Activated CD4-positive, alpha-beta T cell treated with anti-CD3 and anti-CD28 coated beads, Interleukin-2, Interleukin-6, amounts not matched to agents 100 ng/mL and 50 ng/mL, durations not matched to agents 16 hours and 8 hours (primary cell): ENCODE measurements at places on chromosomes 2 and 18.

- no peak for DNase-seq
Observed at GRCh38 chr2:237299906-237300305, 114.1 kb downstream of the COL6A3 start.

DNA sequence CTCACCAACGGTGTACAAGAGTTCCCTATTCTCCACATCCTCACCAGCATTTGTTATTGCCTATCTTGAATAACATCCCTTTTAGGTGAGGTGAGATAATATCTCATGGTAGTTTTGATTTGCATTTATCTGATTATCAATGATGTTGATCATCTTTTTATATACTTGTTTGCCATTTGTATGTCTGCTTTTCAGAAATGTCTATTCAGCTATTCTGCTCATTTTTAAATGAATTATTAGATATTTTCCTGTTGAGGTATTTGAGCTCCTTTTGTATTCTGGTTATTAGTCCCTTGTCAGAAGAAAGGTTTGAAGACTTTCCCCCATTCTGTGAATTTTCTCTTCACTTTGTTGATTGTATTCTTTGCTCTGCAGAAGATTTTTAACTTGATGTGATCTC is 695.5 kb upstream of the DDX18 start:
- DNase-seq, result no peak

GRCh38 chr2:30149513-30149912 is 2.7 kb downstream of the YPEL5 start:
- DNase-seq, result peak; percentile 10

GRCh38 chr2:24047703-24048033 is 477 bp upstream of the WDCP start:
- DNase-seq, result no peak

GRCh38 chr2:11687736-11688135 is 17.7 kb upstream of the NTSR2 start:
- no peak for DNase-seq

- DNase-seq, result no peak
Observed at GRCh38 chr2:240898731-240899467, 2.9 kb upstream of the MAB21L4 start.

GRCh38 chr2:8015848-8016600 is 665.8 kb upstream of the ID2 start:
- no peak for DNase-seq

- DNase-seq, result no peak
Observed at GRCh38 chr2:188293601-188294351, 2.1 kb downstream of the GULP1 start.

- no peak for DNase-seq
Observed at GRCh38 chr2:233602076-233602475, 15.4 kb upstream of the UGT1A8 start.

GRCh38 chr2:184814421-184814820 is 216.1 kb downstream of the ZNF804A start:
- DNase-seq, result no peak

GRCh38 chr18:69943021-69943420 is 4.7 kb downstream of the CD226 start:
- peak; percentile 17 for DNase-seq

DNA sequence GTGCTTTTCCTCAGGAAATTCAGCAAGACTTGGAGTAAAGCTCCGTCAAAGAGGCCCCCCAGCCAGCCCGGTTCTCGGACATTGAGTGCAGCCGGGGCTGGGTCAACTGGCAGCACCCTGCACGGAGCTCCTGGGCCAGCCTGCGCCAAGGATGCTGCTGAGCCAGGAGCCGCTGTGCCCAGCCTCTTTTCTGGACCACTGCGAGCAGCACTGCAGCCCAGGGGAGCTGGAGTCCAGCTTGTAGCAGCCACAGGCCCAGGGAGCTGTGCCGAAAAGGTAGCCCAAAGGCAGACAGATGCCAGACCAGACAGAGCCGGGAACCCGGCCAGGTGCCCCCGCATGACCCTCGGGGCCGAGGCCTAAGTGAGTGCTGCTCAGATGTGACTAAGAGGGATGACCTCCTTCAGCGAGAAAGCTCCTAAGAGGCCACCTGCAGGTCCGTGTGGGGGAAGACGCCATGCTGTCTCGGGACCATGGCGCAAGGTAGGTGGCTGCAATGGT is 7.3 kb downstream of the CLHC1 start:
- DNase-seq, result no peak

- no peak for DNase-seq
Observed at GRCh38 chr18:55927831-55928230, 339.8 kb upstream of the TCF4 start.

- no peak for DNase-seq
Observed at GRCh38 chr18:37577051-37577611, 11.5 kb upstream of the CELF4 start.

GRCh38 chr2:173077506-173078177 is 2.0 kb downstream of the MAP3K20 start:
- no peak for DNase-seq

GRCh38 chr18:59873641-59874040 is 26.2 kb upstream of the PMAIP1 start:
- no peak for DNase-seq

- DNase-seq, result no peak
Observed at GRCh38 chr2:41764919-41765318, 282.9 kb upstream of the PKDCC start.

DNA sequence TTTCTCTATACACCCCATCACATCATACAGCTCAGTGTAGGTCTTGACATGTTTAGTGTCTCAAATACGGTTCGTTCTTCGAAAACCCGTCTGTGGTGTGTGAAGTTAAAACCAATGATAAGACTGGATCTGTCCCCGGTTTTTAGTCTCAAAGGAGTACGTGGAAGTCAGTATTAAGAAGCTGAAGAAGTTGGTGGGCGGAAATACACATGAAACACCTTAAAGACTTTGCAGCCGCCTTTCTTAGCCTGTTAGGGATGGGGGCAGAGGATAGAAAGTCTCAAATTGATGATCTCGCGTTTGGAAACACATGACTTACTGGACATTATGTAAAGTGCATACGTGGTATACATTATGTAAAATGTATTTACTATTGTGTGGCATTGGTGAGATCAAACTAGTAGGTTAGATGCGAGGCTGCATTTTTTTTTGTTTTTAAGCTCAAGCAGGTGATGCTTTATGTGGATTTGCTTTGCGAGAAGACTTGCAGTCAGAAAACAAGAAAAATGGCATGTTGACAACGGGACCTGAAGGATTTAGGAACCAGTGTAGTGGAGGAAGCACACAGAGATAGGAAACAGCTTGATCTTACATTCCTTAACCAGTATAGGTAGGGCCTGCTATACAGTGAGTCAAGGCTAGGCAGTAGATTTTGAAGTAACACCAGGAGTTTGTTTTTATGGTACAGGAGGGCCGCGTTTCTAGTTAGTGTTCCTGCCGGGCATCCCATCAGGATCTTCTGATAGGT is 1.2 kb downstream of the CNOT11 start:
- no peak for DNase-seq

DNA sequence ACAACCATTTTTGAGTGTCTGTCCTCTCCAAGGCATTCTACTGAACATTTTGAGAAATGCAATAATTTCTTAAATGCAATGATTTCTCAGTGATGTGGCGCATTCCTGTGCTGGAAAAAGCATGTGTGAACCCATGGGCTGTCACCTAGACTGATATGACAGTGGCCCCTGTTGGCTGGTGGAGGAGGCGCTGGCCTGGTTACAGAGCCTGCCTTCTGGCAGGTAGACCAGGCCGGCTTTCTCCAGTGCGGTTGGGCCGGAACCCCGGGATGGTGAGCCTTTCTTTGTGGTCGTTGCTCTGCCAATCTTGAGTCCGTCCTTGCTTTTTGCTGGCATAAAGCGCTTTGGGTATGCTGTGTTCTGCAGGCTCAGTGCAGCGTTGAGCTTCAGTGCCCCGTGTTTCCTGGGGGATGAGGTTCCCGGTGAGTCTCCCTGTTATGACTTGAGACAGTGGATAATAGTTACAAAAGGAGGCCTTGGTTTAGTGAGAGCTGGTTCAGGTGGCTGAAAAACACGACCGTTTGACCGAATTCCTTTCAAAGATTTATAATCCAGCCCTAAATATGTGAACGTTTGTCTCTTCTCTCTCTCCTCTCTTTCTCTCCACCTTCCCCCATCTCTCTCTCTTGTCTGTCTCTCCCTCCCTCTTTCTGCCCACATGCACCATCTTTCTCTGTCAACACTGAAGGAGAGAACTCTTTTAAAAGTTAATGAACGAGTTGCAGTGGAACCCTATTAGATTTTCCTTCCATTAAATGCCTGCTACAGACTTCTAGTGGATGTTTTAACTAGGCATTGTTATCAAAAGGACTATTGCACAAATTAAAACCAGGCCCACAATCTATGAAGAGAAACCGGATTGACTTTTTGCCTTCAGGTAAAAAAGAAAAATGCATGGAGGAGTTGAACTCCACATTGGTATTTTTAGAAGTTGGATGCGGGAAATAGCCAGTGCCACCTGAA is 34.0 kb downstream of the TSHZ1 start:
- no peak for DNase-seq

DNA sequence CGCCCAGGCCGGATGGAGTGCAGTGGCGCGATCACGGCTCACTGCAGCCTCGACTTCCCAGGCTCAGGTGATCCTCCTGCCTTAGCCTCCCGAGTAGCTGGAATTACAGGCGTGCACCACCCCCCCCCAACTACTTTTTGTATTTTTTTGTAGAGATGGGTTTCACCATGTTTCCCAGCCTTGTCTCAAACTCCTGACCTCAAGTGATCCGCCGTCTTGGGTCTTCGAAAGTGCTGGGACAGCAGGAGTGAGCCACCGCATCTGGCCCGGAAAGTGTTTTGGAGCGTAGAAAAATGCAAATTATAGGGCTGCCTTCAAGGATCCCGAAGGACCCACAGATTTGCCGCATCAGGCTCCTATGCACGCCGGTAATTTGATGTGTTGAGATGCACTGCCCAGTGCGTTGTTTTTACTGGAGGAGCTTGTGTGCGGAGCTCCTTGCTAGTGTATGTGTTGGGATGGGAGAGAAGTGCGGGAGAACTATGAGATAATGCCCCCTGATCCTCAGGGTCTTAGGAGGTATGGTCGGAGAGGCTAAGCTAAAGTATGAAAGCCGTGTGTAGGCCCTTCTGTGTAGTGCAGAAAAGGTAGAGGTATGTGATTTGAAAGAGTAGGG is 1.2 kb upstream of the CLASP1 start:
- DNase-seq, result peak; percentile 23

DNA sequence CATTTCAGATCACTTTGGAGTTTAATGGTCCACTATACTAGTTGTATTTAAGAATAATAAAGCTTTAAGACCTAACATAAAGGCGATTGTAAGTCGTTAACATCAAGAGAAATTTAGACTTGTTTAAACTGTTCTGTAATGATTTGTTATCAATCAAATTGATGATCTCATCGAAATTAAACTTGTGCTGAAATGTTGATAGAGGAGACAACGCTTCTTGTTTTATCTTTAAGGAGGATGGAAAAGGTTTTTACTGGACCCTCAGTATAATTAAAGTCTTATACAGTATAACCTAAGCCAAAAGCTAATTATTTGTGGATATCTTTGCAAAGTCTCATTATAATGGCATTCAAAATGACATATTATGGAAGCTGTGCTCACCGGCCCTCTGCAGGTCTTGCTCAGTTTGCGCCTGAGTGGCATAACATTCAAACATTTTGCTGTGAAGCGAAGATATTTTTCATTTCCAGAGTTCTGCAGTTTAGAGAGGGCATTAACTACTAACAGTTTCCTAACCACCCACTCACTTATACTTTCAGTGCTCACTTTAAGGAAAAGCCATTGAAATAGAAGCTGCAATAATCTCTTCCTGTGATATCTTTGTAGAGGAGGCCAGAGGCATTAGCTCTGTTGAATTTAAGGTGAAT is 1.4 kb upstream of the SERTAD2 start:
- peak; percentile 63 for DNase-seq

GRCh38 chr2:191901031-191901430 is 54.1 kb upstream of the CAVIN2 start:
- no peak for DNase-seq

DNA sequence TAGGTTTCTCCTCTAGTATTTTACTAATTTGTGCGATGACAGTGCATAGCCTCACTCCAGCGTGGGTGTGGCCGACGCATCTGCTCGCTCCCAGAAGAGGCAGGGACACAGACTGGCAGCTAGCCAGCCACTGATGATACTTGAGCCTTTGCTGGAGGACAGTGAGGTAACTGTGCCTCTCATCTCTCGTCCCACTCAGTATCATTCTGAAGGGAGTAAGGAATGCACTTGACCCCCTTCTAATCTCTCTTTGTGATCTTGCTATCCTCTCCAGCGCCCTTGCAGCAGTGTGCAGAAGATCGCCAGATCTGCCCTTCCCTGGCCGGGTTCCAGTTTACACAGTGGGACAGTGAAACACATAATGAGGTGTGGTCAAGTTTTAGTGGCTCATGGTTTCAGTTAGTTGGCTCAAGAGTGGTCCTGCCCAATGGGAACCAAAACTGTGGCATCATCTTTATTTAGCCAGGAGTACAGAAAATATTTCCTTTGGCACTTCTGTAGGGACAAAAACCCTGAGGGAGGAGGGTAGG is 17.5 kb downstream of the NCAPH start:
- no peak for DNase-seq

DNA sequence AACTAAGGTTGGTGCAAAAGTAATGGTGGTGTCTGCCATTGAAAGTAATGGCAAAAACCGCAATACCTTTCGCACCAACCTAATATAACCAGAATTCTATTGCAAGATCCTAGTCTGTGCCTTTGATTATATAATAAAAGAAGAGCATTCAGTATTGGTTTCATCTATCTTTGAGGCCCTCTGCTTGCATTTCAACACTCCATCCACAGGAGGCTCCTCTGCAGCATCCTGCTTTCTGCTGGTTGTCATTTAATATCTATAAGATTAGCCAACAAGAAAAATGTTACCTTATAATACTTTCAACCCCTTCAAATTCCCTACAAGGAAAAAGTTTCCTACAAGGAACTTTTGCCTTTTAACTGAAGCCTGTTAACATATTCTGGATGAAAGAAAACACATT is 139.2 kb downstream of the CDCA7 start:
- no peak for DNase-seq

GRCh38 chr2:88074854-88075292 is 7.2 kb downstream of the SMYD1 start:
- no peak for DNase-seq

DNA sequence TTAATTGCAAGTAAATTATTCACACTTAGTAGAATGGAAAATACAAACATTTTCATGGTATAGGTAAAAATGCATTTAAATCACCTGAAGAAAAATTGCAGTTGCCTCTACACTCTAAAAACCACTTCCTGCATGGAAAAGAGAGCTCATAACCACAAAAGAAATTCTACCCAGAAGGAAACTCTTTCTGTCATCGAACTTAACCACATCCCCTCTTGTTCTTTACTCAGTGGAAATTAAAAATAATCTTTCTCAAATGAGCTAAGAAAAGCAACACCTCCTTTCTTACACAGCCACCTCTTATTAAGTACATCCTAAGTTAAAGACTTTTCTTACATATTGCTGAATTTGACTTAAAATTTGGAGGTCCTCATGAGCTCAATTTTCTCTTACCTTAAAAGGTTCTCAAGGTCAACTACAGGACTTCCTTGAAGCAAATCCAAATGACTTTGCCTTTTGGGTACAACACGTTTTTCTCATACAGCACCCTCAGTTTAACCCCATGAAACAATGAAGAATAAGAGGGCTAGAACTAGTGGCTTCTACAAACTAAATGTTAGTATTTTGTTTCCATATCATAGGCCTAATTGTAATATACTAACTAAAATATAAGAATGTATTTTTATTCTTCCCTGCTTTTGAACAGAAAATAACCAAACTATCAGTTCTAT is 109.1 kb upstream of the CRIM1 start:
- DNase-seq, result peak; percentile 80
